ENCODE measurements at places on chromosomes 12 and 14.

DNA sequence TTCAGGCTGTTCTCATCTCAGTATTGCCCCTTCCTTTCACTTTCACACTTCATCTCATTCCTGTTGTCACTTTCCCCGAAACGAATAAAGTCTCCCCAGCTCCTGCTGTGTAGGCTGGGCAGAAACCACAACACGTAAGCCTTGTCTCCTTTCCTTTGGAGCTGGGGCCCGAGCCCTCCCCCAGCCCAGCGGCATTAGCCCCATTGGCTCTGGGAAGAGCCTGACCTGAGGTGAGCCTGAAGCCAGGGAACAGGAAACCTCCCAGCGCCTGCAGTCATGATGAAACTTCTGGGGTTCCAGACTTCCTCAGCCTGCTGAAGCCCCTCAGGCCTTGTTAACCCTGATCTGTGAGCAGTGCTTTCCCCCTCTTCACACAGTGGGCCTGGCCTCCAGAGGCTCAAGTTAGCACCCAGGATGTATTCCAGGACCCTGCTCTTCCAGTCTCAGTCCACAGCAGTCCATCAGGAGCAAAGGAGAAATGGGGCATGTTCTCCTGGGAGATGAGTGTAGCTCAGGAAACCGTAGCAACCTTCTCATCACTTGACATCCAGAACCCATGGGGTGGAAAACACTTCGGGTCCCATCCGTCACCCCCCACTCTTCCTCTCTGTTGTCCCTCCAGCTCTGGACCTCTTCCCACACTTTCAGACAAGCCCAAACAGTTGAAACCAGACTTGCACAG lies 21.8 kb downstream of the VASH1 start:
- DNase-seq = no peak

DNA sequence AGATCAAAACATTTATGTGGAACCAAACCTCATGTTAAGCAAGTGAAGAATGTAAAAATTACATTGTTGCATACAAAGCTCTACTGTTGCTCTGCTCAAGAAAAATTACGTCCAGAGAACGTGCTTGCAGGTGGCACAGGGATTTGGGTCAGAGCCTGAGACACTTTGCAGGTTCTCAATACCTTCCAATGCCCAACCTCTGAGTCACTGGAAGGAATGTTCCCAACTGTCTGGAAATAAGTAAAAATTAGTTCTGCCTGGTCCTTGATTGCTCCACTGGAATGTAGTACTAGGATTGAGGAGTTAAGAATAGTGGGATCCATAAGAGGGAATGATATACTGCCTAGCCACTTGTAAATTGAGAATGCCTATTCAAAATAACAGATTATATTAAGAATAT lies 2.8 kb upstream of the IFNG start:
- DNase-seq = no peak

GRCh38 chr14:76653875-76654572 lies 107.2 kb upstream of the VASH1 start:
- DNase-seq = no peak

- no peak for DNase-seq
Observed at GRCh38 chr14:94342334-94342934, 19.3 kb upstream of the SERPINA6 start.
